Epithelial cell of esophagus (primary cell): ENCODE measurements at places on chromosomes 5 and 9.
A peak's percentile ranks its signal among the peaks of the same experiment; 100 is the strongest.

DNA sequence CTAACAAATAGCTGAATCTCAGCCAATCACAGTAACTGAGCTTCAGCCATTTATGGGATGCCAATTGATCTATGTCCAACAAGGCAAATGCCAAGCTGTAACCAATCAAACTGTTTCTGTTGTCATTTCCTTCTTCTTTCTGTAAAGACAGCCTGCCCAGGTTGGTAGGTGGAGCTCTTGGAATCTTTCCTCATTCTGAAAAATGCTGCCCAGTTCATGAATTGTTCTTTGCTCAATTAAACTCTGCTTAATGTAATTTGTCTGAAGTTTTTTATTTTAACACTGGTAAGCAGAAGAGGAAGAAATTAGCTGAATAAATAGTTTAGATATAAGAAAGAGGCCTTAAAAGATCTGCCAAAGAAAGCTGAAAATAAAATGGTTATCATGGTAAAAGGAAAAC, 1235.6 kb downstream of the EFNA5 start:
- no peak for DNase-seq

DNA sequence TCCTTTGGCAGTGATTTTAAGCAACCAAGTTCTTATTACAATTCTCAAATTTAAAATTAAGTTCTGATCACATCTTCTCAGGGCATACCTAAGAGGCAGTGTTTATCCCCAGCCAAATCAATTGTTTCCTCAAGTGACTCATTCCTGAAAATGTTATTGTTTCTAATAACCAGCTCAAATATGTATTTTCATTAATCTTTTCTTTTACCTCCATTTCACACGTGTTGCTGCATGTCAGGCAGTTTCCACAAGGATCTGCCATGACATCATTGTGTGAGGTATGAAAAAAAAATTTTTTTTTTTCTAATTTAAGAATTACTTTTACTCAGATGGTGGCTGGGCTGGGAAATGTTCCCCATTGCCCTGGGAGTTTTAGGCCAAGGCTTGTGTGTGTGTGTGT, 113.0 kb upstream of the NTRK2 start:
- DNase-seq = peak; percentile 86

- no peak for DNase-seq
Measured at GRCh38 chr9:132141344-132141947, 20.4 kb upstream of the NTNG2 start.

- no peak for DNase-seq
Measured at GRCh38 chr5:128551476-128551875, 13.4 kb upstream of the FBN2 start.

DNA sequence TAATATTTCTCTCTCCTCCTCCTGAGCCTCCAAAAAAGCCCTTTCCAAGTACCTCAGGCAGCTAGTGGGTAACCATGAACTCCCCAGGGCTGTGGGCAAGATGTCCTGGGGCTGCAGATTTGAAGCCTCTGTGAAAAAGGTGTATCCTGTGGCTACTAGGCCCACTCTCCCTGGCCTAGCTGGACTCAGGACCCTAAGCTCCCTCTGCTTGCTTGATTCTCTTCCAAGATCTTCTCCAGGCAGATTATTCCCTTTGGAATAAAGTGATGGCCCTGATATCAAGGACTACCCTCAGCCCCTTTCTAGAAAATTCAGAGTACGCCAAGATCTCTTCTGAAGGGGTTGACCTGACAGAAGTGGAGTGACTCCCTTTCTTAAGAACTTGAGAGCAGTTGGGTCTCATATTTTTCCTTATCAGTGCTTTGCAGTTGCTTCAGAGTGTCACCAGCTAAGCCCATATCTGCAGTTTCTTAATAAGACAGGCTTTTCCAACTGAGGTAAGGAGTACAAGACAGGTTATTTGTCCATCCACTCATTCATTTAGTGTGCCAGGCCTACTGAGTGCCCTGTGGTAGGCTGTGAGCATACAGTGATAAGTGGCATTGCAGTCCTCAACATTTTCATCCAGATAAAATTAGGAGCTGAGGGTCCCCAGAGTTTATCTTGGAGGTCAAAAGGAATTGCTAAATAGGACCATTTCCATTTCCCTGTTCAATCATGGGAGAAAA, 42.5 kb downstream of the CYSTM1 start:
- DNase-seq = no peak

DNA sequence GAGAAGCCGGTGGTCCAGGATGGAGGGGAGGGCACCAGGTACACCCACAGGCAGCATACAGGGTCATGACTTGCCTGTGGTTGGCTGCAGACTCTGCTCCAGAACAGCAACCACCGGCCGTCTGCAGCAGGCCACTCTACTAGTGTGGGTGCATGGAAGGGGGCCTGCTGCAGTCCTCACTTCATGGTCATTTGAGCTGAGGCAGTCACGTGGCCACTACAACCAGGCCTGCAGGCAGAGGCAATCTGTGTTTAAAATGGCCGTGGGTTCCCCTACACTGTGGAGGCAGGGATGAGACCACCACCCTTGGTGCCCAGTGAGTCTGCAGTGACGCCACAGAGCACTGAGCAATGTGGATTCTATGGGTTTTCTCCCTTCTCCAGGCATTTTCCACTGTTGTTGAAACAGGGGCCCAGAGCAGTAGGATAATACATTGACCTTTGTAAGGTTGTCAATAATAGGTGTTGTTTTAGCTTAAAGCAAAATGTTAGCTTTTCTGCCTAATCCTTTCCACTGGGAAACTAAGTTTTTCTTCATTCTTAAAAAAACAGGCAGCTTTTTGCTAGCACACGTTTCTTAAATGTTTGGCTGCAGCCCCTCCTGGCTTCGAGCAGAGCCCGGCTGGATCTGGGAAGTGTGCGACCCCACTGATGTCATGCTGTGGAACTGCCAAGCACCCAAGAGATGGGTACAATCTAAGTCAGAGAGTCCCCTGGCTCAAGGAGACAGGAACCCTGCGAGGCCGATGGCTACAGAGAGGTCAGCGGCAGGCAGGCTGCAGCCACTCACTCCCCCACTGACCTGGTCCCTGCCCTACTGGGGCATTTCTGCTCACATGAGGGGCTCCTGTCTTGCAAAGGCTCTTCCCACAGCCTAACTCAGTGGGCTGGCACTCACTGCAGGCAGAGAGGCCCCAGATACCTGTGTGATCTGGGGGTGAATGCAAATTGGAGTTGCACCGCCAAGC, 21.2 kb downstream of the GADD45G start:
- no peak for DNase-seq

DNA sequence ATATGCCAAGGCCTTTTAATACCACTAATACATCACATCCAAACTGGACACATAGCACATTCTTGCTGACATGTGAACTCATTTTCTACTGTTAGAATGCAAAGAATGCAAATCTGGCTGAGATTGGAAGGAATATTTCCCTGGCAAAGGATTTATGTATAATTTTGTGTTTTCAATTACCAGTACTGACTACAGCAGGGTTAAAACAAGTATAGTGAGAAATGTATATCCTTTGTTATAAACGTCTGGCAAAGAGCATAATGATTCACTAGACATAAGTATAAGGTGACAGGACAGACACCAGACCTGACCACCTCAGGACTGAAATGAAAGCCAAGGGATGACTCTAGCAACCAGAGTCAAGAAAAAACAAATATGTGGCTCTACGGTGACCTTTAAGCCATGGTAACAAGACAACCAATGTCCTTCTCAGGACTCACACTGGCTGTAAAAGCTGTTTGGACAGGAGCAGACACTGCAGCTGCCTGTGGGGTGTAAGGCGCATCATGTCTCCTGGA, 95.0 kb downstream of the MRPS27 start:
- DNase-seq = no peak

DNA sequence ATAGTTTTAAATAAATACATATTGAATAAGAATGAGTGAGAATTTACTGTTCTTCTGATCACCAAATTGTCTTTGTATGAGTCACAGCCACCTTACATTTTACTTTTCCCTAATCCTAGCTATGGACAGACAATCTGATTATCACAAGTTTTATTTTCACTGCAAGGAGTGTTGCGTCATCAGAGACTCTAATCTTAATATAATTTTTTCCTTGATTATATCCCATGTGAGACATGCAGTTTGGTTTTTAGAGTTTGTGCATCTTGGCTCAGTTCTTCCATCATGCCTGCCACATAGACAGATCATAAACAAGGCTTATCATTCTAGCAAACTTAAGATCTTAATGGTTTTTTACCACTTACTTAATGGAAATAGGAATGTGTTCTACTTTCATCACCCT, 478.5 kb upstream of the CDH18 start:
- DNase-seq = no peak

GRCh38 chr5:176536132-176536901, 885 bp downstream of the RNF44 start:
- DNase-seq = peak; percentile 77

DNA sequence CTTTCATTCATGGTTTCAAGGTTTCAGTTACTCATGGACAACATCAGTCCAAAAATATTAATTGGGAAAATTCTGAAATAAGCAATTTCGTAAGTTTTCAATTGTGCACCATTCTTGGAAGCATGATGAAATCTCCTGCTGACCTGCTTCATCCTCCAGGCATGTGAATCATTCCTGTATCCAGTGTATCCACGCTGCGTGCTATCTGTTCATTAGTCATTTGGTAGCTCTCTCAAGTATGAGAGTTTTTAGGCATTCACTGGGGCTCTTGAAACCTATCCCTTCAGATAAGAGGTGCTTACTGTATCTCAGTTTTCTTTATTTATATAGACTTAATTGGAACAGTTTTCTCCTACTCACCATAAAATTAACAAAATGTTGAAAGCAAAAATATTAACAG, 293.0 kb downstream of the CDH12 start:
- peak; percentile 95 for DNase-seq

GRCh38 chr9:18717759-18718158, 243.8 kb downstream of the ADAMTSL1 start:
- DNase-seq = no peak

GRCh38 chr9:128787659-128788058, 606 bp downstream of the TBC1D13 start:
- peak; percentile 26 for DNase-seq

- DNase-seq = no peak
Measured at GRCh38 chr5:138961221-138961620, 86.1 kb upstream of the LRRTM2 start.

GRCh38 chr9:32384364-32385151, at the start of gene ACO1:
ACO1 (plus strand) TSS chr9:32384643; CDS start chr9:32405507, 20,864 bp downstream.
- peak; percentile 87 for DNase-seq

- no peak for DNase-seq
Measured at GRCh38 chr9:114745879-114746550, 59.8 kb downstream of the TNFSF15 start.

GRCh38 chr9:37034305-37034937, 353 bp upstream of the PAX5 start:
- DNase-seq = no peak

DNA sequence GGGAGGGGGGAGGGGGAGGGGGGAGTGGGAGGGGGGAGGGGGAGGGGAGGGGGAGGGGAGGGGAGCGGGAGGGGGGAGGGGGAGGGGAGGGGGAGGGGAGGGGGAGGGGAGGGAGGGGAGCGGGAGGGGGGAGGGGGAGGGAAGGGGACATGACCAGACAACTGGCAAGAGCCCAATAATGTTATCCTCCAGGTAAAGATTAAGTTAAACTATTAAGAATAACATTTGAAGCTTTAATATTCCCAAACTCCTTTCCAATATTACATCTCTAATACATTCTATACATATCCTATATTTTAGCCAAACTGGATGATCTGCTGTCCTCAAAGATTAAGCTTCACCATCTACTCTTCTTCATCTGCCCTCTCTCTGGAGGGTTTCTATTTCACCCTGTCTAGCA, 25.8 kb downstream of the C5 start:
- DNase-seq = no peak

DNA sequence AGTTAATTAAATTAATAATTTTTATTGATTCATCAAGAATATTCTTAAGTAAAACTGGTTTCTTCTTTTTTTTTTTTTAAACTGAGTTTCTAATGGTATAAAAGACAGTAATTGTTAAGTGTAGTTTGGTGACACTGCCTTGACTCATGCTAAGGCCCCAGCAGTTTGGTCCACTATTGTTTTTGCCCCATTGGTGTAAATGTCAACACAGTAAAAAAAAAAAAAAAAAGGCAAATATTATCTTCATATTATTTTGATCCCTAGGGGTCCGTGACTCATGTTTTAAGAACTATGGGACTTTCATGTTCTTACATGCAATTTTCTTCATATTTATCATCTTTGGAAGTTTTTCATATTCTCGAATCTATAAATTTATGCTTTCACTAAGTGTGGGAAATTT, 29.2 kb upstream of the JAK2 start:
- DNase-seq = peak; percentile 66

DNA sequence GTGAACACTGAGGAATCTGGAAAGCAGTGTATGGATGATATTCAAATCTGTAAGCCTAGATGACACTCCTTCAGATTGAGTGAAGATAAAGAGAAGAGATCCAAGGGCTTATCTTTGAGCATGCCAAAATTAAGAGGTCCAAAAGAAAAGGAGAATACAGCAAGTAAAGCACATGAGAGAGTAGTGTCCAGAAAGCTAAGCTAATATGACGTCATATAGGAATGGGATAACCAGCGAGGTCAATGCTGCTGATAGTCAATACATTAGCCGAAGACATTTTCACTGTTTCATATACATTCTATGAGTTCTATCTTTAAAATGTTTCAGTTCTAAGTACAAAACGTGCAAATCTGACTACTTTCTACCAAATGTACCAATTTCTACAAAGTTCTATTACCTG, 975.8 kb downstream of the TLE4 start:
- no peak for DNase-seq

DNA sequence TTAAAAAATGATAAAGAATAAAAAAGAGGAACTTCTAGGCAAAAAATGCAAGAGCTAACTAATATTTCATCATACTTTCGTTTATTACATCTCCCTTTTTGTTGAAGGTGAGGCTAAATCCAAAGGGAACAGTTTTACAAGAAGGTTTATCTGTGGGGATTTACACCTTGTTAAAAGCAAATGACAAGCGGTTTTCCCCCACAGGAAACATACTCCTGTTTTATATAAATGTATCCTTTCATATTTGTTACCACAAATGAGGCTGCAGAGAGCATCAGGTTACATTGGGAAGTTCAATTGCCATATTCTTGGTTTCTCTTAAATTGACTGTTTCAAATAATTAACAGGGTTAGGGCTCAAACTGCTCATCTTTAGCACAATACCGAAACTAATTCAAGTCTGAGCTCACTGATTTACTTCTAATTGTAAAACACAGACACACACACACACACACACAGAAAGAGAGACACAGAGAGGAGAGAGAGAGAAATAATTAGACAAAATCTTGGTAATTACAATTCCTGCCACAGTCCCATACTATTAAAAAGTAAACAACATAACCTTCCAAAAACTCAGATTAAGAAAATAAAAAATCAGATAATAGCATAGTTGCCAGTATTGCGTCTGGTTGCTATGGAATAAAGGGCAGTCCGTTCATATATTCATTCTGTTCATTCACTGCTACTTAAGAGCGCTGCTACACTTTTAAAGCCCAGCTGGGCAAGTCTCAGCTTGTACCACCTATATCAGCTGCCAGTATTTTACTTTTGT, 17.1 kb downstream of the RFX3 start:
- DNase-seq = peak; percentile 87

DNA sequence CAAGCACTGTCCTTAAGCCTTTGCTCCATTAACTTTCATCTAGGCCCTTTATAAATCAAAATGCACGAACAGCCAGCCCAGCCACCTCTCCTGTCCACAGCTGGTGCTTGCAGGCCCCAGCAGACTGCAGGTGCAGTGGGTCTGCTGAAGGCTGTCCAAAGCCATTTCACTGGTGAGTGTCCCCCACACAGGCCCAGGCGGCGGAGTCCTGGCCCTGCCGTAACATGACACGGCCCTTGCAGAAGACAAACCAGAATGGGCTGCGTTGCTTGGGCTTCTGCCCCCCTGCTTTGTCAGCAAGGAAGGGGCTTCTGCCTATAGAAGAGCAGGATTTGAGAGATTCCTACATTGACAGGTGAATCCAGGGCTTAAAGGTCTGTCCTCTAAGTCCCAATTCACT, 188.6 kb downstream of the NR3C1 start:
- DNase-seq = no peak
